ENCODE measurements at places on chromosomes 4 and X.

- DNase-seq: no peak
Measured at GRCh38 chr4:142961866-142962265, 115.8 kb upstream of the INPP4B start.

GRCh38 chr4:150212927-150213326 is 134.7 kb downstream of the DCLK2 start:
- no peak for DNase-seq

GRCh38 chr4:188408244-188409030 is 269.2 kb downstream of the TRIML1 start:
- DNase-seq: no peak

GRCh38 chr4:110467400-110467799 is 8.6 kb upstream of the ENPEP start:
- no peak for DNase-seq

GRCh38 chr4:86918539-86919072 is 16.2 kb upstream of the AFF1 start:
- no peak for DNase-seq

DNA sequence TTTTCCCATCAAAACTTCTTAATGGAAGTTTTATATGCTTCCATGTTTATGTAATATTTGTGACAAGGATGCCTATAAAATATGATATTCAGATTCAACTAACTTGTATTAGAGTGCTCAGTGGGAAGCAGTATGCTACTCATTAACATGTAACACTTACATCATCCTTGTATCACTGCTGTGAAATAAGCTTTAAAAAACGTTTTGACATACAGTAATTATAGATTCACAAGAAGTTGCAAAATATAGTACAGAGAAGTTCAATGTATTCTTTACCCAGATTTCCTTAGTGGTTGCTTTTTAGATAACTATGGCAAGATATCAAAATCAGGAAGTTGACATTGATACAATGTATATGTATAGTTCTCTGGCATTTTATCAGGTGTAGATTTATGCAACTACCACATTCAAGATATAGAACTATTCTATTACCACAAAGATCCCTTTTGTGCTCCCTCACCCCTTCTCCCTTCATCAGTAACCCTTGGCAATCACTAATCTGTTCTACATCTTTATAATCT is 56.3 kb downstream of the DTHD1 start:
- DNase-seq: no peak

- no peak for DNase-seq
Measured at GRCh38 chrX:40476958-40477357, 103.8 kb upstream of the ATP6AP2 start.

- DNase-seq: no peak
Measured at GRCh38 chr4:94304365-94304971, 38.2 kb downstream of the HPGDS start.

DNA sequence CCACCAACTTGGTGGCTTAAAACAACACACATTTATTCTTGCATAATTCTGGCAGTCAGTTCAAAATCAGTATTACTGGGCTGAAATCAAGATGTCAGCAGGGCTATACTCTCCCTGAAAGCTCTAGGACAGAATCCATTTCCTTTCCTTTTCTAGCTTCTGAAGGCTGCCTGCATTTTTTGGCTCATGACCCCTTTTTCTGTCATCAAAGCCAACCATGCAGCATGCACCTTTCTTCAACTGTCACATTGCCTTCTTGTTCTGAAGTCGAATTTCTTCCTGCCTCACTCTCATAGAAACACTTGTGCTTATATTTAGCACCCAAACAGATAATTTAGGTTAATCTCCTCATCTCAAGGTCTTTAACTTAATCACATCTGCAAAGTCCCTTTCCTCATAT is 79.8 kb upstream of the PPP1R2C start:
- no peak for DNase-seq

- no peak for DNase-seq
Measured at GRCh38 chr4:83272900-83273299, 11.7 kb downstream of the COQ2 start.

- DNase-seq: no peak
Measured at GRCh38 chr4:120232050-120232449, 165.4 kb upstream of the MAD2L1 start.

- DNase-seq: no peak
Measured at GRCh38 chr4:32589097-32589496, 1868.9 kb downstream of the PCDH7 start.

GRCh38 chr4:140172960-140173359 is 19.0 kb upstream of the MAML3 start:
- no peak for DNase-seq

DNA sequence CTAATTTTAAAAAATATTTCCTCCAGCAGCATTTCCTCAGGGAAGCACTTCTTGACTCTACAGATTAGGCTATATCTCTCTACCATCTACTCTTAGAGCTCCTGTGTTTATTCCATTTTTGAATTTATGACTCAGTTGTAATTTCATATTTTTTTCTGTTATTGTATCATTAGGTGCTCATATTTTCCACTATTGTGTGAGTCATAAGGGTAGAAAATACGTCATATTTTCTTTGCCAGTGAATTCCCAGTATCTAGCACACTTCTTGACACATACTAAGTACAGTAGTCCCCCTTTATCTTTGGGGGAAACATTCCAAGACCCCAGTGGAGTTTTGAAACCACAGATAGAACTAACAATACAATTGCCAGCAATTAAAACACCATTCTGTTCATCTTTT is 431.2 kb downstream of the GASK1B start:
- DNase-seq: no peak

GRCh38 chrX:124238268-124238667 is 94.2 kb upstream of the TEX13D start:
- no peak for DNase-seq

DNA sequence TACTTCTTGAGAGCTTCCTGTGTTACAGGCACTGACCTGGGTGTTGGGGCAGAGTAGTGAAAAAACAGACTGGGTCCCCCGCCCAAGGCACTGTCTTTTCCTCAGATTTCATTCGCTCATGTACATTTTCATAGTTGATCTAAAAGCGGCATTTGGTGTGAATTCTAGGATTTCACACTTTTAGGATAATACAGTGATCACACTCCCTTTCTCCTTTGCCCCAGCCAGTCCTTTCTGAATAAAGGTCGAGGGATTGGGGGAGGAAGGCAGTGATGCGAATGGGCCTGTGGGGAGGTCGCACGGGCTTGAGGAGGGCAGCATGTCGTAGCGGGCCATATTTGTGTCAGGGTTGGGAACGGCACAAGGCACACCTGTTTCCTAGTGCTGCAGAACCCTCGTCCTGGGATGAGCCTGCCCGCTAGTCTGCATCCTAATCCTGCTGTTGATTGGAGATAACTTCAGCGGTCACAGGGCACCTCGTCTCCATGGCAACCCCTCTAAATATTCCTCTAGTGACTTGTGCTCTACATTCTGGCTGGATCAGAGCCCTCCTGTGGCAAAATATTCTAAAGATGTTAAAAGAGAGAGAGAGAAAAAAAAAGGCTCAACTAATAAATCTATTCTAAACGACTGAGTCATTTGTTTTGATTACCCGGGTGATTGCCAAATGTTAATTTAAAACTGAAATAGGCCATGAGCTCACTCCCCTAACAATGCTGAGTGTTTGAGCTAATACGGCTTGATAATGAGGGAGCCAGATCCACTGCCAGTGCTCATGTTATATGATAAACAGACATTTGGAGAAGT is 21.8 kb downstream of the FHL1 start:
- no peak for DNase-seq

DNA sequence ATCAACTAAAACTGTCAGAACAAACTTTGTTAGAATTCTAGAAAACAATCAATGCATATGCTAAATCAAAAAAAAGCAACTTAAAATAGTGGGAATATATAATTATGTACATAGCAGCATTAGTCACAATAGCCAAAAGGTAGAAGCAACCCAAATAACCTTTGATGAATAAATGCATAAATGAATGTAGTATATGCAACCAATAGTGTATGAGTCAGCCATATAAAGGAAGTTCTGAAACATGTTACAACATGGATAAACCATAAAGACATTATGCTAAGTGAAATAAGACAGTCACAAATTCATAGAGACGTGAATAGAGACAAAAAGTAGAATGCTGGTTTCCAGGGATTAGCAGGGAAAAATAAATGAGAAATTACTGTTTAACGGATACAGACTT is 762.8 kb upstream of the INTU start:
- DNase-seq: no peak

DNA sequence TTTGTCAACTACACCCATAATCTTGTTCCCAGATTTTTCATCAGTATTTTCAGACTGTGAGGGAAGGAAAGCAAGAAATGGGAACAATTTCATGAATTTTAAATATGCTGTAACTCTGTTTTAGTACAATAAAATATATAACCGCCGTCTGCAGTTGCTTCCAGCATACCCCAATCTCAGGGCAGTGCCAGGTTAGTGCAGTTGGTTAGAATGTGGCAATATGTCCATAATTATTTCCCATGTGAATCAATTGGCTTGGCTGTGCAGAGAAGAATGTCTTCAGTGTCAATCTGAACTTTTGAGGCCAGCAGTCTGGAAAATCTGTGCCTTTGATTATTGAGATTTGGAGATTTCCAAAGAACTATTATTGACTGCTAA is 5.0 kb upstream of the MMAA start:
- no peak for DNase-seq

DNA sequence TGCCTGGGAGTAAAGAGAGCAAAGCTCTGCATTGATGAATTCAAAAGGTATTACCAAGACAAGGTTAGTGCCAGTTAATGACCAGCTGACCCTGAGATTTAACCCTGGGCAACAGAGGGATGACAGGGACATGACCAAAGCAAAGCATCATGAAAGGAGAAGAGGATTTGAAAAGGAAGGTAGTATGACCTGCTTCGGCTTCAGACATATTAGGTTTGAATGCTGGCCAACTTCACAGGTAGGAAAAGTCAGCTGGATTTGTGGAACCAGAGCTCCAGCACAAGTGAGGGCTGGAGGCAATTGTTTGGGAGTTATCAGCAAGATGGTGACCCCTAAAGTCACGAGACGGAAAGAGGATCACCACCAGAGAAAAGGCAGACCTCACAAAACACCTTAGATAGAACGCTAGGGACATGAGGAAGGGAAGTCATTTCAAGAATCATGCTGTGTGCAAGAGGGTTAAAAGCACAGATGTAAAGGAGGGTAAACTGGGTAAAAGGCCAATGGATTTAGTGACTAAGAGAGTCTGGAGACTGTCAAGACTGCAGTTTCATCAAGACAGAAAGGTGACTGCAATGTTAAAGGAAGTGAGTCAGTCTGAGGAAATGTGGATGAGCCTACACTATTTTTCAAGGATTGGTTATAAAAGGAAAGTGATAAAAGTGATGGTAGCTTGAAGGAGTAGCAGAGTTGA is 45.6 kb downstream of the SH3RF1 start:
- no peak for DNase-seq

- DNase-seq: no peak
Measured at GRCh38 chr4:139392797-139393196, 61.1 kb upstream of the RAB33B start.

DNA sequence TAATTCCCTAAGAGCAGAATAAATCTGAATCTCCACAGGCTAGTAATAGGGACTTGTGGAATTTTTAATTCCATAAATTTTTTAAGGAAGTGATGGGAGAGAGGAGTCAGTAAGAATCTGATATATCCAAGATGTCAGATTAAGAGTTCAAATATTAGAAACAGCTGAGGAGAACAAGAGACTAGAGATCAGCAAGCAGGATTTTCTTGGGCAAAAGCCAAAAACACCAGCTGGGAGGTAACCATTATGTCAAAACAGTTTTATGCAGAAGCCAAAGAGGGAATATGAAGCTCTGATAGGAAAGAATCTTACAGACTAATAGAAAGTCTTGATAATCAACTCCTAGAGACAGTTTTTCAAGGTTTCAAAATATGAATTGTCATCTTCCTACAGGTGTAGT is 72.2 kb upstream of the RBPJ start:
- DNase-seq: no peak

GRCh38 chr4:85595098-85595775 is 120.3 kb downstream of the ARHGAP24 start:
- no peak for DNase-seq

- no peak for DNase-seq
Measured at GRCh38 chr4:7554905-7555304, 120.2 kb upstream of the PSAPL1 start.

- DNase-seq: no peak
Measured at GRCh38 chr4:38154681-38155588, 194.7 kb downstream of the PTTG2 start.

DNA sequence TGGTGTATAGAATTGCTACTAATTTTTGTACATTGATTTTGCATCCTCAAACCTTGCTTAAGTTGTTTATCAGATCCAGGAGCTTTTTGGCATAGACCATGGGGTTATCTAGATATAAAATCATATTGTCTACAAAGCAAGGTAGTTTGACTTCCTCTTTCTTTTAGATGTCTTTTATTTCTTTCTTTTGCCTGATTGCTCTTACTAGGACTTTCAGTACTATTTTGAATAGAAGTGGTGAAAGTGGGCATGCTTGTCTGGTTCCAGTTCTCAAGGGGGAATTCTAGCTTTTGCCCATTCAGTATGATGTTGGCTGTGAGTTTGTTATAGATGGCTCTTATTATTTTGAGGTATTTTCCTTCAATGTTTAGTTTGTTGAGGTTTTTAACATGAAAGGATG is 187.9 kb upstream of the LCORL start:
- no peak for DNase-seq

DNA sequence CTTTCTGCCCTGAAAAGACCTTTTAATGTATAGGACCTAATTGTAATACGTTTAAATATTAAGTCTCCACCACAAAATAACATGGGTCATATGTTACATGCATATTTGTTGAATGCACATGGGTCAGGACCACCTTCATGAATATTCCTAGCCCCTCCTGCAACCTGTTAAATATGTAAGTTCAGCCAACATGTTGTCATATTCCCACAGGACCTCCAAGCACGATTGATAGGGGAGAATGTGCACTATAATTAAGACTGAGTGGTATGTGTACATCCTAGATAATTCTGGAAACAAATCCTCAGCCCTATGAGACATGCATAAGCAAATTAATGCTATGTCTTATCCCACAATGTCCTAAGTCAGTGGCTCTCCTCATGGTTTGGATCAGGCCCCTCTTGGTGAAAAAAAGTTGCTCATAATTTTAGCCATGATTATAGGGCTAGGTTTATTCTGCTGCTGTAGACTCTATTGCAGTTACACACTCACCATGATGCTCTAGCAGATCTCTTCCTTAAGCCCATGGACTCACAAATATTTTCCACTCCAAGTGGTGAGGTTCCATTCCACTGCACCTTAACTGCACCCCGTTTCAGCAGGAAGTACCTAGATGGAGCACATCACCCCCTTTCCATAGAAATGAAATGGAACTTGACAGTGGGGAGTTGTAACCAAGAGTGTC is 10.2 kb downstream of the TIGD2 start:
- DNase-seq: no peak

DNA sequence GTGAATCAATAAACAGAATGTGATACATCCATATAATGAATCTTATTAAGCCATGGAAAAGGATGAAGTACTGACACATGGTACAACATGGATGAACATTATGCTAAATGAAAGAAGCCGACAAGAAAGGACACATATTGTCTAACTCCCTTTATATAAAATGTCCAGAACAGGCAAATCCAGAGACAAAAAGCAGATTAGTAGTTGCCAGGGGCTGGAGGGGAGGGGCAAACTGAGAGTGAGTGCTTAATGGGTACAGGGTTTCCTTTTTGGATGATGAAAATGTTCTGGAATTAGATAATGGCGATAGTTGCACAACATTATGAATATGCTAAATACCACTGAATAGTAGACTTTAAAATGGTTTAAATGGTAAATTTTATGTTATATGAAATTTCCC is 17.4 kb downstream of the ADGRG4 start:
- no peak for DNase-seq

Data from stimulated activated CD4-positive, alpha-beta T cell treated with anti-CD3 and anti-CD28 coated beads, TNF-alpha, amount 100 ng/mL, for 4 hours (primary cell).